ENCODE measurements at places on chromosomes 5 and 9.

- peak; percentile 60 for DNase-seq
These were observed 54.1 kb downstream of the GDA start for GRCh38 chr9:72203205-72203803.

DNA sequence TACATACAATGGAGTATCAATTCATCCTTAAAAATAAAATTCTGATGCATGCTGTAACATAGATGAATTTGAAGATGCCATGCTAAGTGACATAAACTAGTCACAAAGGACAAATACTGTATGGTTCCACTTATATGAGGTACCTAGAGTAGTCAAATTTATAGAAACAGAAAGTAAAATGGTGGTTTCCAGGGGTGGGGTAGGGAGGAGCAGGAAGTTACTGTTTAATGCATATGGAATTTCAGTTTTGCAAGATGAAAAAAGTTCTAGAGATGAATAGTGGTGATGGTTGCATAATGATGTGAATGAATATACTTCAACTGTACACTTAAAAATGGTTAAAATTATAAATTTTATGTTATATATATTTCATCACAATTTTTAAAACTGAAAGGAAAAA, 57.3 kb upstream of the FNIP1 start:
- DNase-seq, result no peak

DNA sequence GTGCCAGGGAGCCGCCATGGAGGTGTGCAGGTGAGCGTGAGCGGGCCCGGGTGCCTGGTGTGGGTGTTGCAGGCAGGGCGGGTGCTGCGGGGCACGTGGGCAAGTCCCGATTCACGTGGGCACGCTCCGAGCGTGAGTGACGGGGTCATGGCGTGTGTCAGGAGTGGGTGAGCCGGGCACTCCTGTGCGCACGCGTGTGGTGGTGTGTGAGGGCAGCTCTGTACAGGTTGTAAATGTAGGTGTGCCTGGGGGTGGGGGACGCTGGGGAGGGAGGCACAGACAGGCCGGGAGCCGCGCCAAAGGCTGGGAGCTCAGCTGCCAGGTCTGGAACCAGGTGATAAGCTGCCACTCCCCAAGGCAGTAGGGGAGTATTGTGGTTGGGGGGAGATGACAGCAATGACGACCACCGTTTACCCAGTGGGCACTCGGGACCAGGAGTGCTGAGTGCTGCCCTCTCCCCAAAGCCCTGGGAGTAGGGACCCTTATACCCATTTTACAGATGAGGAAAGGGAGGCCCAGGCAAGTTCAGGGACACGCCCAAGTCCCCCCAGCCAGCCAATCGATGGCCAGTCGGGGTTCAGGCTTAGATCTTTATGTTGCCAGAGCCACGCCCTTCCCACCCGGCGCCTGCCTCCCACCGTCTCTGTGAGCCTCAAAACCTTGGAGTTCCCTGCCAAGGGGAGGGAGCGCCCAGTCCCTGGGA, 9.6 kb downstream of the NCS1 start:
- no peak for DNase-seq

DNA sequence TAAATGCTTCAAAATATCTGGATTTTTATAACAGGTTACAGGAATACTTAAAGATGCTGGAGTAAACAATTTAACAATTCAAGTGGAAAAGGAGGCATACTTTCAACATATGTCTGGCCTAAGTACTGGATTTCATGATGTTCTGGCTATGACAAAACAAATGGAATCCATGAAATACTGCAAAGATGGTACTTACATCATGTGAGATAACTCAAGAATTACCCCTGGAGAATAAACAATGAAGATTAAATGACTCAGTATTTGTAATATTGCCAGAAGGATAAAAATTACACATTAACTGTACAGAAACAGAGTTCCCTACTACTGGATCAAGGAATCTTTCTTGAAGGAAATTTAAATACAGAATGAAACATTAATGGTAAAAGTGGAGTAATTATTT, 35.6 kb downstream of the SLC30A5 start:
- no peak for DNase-seq

DNA sequence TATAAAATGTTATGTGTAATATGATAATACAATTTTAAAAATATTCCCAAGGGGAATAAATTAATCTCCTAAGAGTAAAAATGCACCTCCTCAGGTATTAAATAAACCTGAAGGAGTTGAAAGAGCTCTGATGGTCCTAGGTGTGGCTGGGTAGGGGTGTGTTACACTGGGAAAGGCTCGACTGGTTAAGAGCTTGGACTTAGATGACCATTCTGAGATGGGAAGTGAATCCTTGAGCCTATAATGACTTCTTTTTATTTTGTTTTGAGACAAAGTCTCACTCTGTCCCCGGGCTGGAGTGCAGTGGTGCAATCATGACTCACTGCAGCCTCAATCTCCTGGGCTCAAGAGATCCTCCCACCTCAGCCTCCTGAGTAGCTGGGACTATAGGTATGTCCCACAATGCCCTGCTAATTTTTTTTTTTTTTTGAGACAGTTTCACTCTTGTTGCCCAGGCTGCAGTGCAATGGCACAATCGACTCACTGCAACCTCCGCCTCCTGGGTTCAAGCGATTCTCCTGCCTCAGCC, 9.2 kb upstream of the HABP4 start:
- no peak for DNase-seq

DNA sequence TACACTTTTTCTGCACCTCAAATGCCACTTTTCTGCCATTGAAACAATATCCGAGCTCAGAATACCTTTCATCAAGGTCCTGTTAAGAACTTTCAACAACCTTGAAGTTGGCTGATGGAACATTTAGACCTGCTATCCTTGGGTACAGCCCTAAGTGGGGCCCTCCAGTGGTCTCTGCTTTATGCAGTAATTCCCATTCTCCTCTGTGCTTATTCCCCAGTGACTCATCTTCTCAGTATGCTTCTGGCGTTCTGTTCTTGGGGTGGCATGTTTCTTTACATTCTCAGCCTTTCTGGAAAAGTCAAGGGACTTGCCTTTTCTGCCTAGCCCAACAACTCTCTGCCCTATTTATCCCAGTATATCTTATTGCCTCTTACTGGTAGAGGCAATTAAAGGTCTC, 7.1 kb downstream of the ANP32B start:
- DNase-seq, result peak; percentile 91

DNA sequence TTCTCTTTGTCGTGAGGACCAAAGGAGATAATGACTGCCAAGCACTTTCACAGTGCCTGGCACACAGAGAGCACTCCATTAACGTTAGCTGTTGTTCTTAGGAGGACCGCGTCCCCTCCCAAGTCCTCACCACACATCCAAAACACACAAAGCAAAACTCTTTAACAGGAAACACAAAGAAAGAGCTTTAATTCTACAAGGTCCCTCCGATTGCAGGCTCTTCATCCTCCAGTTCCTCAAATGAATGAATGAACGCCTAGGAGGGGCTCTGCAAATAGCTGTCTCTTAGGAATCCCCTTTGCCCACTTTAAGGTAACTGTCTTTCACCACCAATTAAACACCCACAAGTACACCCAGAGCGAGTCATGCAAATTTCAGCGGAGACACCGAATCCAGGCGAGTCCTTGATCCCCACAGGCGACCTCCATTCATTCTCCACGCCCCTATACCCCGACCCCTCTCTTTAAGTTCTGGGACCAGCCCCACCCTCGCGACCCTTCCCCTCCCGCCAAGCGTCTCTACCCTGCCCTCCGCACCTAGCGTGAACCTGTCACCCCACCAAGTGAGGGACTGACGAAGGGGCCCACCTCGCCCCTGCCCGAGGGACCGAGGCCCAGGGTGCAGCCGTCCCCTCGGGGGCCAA, 644 bp downstream of the TSC1 start:
- no peak for DNase-seq

- DNase-seq, result no peak
These were observed 24.8 kb downstream of the PPP3R2 start for GRCh38 chr9:101569741-101570501.

GRCh38 chr9:28056006-28056405, 482.7 kb upstream of the C9orf72 start:
- no peak for DNase-seq

- no peak for DNase-seq
These were observed 7.7 kb upstream of the SLC35D2 start for GRCh38 chr9:96391021-96391765.
